ENCODE measurements at places on chromosomes 6 and 20.
A peak's percentile ranks its signal among the peaks of the same experiment; 100 is the strongest.

GRCh38 chr6:31396422-31397152 is 6.8 kb upstream of the MICA start:
- peak; percentile 93 for DNase-seq

GRCh38 chr20:36959242-36959641 is 7.7 kb upstream of the SAMHD1 start:
- no peak for DNase-seq

DNA sequence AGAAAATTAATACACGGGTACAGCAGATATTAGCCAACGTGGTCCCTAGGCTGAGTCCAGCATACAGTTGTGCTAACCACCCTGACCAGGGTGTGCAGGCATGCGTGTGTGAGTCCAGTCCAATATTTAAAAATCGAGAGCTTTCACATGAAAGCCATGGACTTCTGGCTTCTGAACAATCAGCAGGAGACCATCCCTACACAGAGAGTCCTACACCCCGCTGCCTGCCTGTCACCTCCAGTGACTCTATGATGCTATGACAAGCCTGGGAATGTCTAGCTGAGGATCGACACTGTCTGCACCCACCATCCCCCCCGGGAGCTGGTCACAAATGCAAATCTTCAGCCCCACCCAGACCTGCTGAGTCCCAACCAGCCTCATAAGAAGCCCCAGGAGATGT is 7.9 kb downstream of the ACSS1 start:
- DNase-seq: no peak

GRCh38 chr6:43078691-43079090 is 2.6 kb downstream of the PTK7 start:
- no peak for DNase-seq

DNA sequence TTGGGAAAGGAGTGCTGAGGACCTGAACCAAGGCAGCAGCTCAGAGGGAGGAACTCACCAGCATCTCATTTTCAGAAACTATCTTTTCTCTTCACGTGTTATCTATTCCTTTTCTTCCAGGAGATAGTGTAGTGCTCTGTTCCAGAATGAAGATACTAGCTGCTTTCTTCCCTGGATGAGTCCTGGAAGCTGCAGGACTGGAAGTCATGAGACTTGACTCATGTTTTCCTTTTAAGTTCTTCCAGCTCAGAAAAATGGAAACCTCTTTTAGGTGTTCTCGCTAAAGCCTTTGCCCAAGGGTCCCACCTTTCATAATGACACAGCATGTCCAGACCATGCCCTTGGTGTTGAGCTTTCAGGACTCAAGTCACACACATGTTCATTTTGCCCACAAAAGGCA is 106.7 kb downstream of the UNC5CL start:
- no peak for DNase-seq

DNA sequence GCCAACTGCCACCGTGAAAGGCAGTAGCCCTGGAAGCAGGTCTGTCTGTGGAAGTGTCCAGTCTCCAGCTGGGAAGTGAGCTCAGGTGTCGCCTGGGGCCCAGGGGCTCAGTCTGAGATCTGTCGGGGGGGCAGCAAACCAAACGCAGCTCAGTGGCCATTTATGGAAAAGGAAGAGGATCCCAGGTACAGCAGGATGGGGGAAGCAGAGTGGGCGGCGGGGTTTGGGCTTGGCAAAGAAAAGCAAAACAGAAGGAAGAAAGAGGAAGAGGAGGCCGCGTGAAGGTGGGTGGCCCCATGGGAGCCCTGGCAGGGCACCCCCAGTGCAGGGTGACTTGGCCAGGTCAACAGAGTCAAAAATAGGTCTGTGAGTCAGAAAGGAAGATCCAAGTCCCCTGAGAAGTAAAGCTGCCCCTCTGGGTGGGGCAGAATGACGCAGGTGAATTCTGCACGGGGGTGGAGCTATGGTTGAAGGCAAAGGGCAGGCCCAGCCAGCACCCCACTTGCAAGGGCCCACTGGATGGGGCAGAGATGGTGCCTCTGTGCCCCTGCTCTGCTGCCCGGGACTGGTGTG is 5.3 kb downstream of the PXDC1 start:
- no peak for DNase-seq

- peak; percentile 54 for DNase-seq
Observed at GRCh38 chr20:33262658-33263065, 20.4 kb upstream of the BPIFB1 start.

DNA sequence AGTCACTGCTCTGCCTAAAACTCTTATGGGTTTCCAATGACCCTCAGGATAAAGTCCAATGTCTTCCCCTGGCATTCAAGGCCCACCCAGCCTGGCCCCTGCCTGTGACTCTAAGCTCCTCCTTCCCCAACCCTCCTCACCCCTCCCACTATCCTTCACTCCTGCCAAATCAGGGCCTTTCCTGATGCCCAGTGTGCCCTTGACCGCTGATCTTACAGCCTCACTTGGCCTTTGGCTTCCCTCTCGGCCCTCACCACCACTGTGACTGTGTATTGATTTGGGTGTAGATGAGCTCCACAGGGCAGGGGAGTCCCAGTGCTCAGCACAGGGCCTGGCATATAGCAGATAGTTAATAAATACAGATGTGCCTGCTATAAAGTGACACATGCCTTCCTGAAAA is 115.7 kb downstream of the TOX2 start:
- DNase-seq: no peak

DNA sequence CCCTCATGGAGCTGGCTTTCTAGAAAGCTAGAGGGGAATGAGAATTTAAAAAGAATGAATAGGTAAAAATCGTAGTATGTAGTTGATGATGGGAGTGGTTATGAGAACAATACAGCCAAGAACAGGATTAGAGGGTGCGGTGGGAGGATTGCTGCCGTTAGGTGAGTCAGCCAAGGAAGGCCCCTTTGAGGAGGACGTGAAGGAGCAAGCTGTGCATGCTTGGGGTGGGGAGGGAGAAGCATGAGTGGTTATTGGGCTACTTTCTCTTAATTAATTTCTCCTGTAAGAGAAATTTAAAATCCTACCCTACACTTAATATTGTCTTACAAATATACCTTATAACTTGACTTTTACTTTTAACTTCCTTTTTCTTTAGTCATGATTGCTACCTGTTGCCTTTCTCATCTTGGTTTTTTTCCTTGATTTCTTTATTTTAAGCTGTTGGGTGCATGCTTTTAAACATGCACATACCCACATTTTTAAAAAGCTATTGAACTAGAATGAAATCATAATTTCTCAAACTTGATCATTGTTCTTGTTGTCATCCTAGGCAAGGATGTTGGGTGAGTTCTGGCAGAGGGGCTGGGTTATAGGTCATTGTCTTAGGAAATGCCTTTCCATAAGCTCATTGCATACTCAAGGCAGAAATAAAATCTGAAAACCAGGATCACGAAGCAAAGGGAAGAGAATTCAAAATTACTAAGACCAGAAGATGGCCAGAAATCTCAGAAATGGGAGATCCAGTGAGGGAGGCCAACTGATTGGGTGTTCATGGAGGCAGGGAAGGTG is 114.5 kb downstream of the TCP11 start:
- DNase-seq: no peak

- no peak for DNase-seq
Observed at GRCh38 chr20:51587145-51587544, 44.6 kb upstream of the NFATC2 start.

DNA sequence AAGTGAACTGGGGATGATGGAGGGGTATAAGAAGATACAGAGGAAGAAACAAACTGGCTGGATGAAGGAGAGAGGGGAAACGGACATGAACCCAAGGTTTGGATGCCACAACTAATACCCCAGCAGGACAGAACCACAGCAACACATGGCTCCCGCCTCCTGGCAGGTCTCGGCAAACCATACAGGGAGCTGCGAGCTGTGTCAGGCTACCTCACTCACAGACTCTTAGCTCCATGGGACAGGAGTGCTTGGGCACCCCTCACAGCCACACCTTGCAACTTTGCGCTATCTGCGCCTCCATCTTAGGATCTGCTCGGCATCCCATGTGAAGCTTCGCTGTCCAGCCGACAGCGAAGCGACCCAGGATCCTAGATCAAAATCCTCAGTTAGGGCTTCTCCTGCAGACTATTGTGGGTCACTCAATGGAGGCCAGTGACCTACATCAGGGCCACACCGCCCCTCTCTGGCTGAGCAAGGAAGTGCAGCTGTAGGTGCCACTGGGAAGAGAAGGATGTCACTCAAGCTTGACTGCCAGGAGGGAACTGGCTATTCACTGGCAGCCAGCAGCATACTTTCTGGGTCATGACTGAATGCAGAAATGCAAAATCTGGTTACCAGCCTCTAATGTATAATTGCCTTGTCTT is 174.4 kb upstream of the RIN2 start:
- peak; percentile 61 for DNase-seq

- DNase-seq: no peak
Observed at GRCh38 chr20:56451056-56451765, 17.2 kb upstream of the RTF2 start.

DNA sequence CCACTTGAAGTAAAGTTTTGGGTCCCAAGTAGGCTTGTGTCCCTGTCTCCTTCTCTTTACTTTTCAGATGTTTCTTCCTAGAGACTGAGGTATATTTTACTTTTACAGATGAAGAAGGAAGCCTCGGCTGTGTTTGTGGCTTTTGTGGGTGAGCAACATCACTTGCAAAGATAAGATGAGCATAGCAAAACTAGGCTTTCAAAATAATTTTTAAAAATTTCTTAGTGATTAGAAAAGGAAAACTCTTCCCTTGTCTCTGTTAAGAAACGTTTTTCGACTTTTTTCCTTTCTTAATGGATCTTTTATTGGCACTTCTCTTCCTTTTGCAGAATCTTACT is 7.6 kb downstream of the PTPN1 start:
- DNase-seq: no peak

GRCh38 chr6:162940426-162940825 is 212.7 kb downstream of the PACRG start:
- DNase-seq: no peak

- DNase-seq: no peak
Observed at GRCh38 chr6:112439432-112439831, 92.3 kb downstream of the RFPL4B start.

DNA sequence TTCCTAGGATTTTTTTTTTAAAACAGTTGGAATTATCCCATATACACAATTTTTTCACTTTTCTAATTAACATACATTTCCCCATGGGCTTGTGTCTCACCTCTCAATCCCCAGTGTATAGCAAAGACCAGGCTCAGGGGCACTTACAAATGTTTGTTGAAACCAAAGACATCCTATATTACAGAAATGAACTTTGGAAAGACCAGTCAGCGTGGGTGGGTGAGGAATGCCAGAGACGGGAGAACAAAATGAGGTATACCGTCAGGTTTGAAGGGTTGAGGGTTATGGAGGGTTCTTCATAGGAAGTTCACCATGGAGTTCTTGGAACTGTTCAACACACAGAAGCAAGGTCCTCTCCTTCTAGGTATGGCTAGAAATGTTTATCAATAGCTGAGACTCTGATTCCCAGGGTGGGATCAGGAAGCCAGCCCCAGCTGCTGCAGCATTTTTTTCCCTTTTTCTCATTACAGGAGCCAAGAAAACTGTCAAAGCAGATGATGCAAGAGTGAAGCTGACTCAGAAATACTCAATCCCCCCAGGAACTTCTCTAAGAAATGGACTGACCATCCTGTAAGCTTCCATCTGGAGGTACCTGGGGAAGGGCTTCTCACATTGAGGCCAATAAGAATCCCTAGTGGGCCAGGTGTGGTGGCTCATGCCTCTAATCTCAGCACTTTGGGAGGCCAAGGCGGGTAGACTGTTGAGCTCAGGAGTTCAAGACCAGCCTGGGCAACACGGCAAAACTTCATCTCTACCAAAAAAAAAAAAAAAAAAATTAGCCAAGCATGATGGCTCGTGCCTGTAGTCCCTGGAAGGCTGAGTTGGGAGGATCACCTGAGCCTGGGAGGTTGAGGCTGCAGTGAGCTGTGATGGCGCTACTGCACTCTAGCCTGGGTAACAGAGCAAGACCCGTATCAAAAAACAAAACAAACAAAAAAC is 15.9 kb upstream of the TBC1D20 start:
- no peak for DNase-seq

GRCh38 chr6:20481281-20481680 is 53.0 kb upstream of the CDKAL1 start:
- no peak for DNase-seq

Data from NAMALWA (cell line).